LHCN-M2 (cell line): ENCODE measurements at places on chromosomes 2 and 18. TPM values are rescaled to one million over a fixed set of nuclear protein-coding genes. Genes with fewer than 3 reads are reported as not detected.

GRCh38 chr2:236545814-236546480 lies 23.7 kb upstream of the ACKR3 start:
- DNase-seq = no peak

The CAPN13 gene
- total RNA-seq = not detected in 2 replicates

- no peak for DNase-seq
Measured at GRCh38 chr2:128164311-128164710, 73.3 kb downstream of the UGGT1 start.

GRCh38 chr18:8506251-8507049 lies 102.8 kb upstream of the RAB12 start:
- no peak for DNase-seq

GRCh38 chr2:216563646-216564045 lies 65.0 kb downstream of the RPL37A start:
- DNase-seq = no peak

DNA sequence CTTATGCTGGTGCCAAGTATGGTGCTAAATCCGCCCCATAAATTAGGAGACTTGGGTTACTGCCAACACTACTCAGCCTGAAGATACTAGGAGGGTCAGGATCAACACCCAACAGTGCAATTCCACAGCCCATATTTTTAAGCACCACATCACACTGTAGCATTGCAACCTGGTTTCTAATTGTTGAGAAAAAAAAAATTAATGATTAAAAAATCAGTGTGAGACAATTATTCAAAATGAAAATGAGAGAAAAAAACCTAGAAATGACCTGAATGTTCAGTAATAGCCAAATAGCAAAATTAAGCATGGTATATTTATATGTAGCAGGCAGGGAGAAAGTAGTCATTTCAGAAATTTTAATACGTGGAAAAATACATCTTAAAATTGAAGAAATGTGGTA lies 29.2 kb upstream of the HNRNPLL start:
- no peak for DNase-seq

DNA sequence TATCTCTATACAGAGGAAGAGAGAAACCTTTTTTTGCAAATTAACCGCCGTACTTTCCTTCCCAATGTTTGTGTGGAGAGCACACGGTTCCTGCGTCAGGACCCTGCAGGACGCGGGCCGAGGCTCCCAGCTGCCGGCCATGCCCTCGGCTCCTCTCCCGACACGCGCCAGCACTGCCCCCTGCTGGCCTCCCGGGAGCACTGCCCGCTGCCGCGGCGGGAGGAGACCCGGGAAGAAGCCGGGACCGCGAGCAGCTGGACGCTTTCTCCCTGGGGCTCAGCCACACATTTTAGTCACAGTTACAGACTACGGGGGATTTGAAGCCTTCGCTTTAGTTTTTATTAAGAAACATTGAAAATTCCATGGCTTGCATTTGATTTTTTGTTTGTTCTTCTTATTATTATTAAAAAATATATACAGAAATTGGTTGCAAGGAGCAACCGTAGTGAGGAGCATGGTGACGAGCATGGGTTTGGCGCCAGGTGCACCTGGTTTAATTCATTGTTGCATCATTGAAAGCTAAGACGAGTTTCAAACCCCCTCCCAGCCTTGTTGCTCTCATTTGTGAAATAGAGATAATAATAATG lies 401.2 kb downstream of the GALR1 start:
- peak; percentile 1 for DNase-seq

DNA sequence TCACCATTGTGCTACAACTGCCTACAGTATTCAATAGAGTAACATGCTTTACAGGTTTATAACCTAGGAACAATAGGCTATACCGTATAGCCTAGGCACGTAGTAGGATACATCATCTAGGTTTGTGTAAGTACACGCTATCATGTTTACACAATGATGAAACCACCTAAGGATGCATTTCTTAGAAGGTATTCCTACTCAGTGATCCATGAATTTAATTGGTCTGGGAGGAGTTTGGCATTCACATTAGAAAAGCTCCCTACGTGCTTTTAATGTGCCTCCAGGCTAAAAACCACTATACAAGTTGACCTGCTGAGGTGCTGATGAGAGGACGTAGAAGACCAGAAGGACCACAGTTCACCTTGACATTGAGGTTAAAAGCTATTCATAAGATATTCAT lies 154.5 kb upstream of the LRRTM1 start:
- no peak for DNase-seq

DNA sequence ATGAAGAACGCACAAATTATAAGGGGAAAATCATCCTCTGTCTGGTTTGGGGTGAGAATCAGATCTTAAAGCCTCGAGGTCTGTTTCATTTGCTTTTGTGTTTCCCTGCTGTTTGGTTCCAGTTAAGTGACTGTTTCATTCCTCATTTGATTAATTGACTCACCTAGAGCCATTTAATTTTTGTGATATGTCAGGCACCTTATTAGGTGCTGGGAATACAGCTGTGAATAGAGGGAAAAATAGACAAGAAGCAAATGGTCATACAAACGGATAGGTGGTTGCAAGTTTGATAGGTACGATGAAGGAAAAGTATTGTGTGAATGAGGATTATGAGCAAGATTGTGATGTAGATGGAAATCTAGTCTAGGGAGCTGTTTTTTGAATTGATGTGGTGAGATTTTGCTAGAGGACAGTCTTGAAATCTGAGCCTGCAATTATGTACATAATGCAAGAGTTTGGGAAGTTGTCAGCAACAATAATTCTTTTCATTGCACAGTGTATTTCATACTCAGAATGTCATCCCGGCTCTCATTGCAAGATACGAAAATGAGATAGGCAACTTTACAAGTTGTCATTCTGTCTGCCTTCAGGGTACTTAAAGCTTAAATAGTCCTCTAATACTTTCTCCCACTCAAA lies 2.2 kb downstream of the ACSL3 start:
- peak; percentile 19 for DNase-seq

GRCh38 chr2:195610717-195611116 lies 46.3 kb upstream of the SLC39A10 start:
- DNase-seq = no peak

DNA sequence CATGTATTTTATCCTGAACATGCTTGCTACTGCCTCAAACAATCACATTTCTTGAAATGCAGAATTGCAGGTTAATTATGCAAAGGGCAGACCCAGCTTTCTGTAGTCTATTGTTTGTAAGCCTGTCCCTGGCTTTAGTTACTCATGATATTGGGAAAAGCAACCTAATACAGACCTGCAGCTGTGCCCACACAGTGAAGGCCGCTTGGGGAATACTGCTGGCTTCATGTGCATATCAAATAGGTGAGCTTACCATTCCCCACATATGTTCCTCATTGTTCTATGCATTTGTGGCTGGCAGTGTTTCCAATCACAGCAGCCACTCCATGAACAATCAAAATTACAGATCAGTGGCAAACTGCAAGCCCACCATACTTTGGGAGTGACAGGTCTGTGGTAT lies 186.3 kb downstream of the TMEM163 start:
- no peak for DNase-seq

GRCh38 chr2:5524551-5524950 lies 167.6 kb upstream of the SOX11 start:
- DNase-seq = no peak

The LYPD6 gene
- 14.0 and 16.6 TPM in 2 replicates for total RNA-seq

GRCh38 chr2:110140401-110140800 lies 24.8 kb upstream of the MALL start:
- DNase-seq = no peak

- DNase-seq = no peak
Measured at GRCh38 chr18:11066038-11066437, 83.3 kb downstream of the PIEZO2 start.

The SLC4A3 gene
- total RNA-seq = 2.8 and 2.9 TPM in 2 replicates

DNA sequence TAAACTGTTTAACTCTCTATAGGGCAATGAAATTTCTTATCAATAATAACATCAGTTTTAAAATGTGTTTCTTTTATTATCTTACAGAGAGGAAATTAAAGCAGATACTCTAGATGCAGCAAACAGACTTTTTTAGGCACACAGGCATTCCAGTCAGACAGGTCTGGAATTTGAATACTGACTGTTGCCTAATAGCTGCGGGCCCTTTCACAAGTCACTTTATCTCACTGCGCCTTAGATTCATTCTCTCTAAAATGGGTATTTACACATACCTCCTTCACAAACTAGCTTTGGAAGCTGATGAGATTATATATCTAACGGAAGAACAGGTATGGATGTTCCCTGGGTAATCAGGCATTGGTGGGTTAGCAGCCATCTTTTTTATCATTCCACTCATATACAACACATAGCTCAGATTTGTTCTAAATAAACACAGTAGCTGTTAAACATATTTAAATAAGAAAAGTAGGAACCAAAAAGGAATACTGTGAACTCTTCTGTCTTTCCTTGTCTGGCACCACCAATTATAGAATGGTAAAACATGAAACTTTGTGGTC lies 104.2 kb downstream of the LRP2 start:
- DNase-seq = no peak
